Activated CD4-positive, alpha-beta T cell treated with anti-CD3 and anti-CD28 coated beads, Interleukin-2, amount 10 ng/mL, durations not matched to agents 24 days and 14 days (primary cell): ENCODE measurements at places on chromosomes 5 and 9. TPM values are rescaled to one million over a fixed set of nuclear protein-coding genes. Genes with fewer than 3 reads are reported as not detected.
A peak's percentile ranks its signal among the peaks of the same experiment; 100 is the strongest.

ODF2 gene
- 60.8 and 64.8 TPM in 2 replicates for total RNA-seq

DNA sequence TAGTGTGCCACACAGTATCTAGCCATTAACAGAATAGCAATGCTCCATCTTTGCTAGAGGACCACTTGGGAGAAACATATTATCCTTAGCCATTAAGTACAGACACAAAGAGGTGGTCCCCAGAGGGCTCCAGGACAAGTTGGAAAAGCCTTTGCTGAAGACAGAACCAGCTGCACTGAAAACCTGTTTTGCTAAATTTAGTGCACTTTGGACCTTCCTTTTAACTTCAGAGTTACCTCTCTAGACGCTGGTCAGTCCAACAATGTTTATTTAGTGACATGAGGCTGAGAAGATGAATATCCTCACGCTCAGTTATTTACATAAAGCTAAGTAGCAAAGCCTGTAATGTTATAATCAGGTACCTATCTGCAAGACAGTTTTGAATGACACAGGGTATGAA lies 265.0 kb upstream of the ZNF608 start:
- H3K27ac ChIP-seq, result no peak overlapping the region
- H3K27me3 ChIP-seq, result no peaks in the 10 kb centered on the region
- no peaks in the 10 kb centered on the region for H3K36me3 ChIP-seq
- no peak overlapping the region for H3K4me3 ChIP-seq
- DNase-seq, result no peak
- no peaks in the 10 kb centered on the region for H3K4me1 ChIP-seq

GRCh38 chr5:170095646-170096045 lies 10.1 kb upstream of the FOXI1 start:
- peaks cover 1% of the 10 kb centered on the region for H3K4me1 ChIP-seq
- no peak overlapping the region for H3K4me3 ChIP-seq
- no peak for DNase-seq
- H3K27me3 ChIP-seq, result peaks cover 5% of the 10 kb centered on the region
- no peak overlapping the region for H3K27ac ChIP-seq

DNA sequence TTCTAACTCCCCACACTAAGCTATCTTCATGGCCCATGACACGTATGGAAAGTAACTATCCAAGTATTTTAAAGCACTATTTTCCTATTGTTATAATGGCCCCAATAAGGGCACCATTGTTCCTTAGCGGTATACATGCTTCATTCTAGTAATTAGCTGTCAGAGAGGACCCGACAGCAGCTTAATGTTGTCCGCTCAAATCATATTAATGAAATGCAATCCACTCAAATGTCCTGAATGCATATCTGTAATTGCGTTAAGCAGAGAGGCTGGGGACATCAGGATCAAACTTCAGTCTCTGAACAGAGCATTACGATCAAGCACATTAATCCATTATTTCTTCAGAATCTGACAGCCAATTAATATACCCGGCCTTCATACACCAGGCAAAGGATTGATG lies 139.7 kb downstream of the CRB2 start:
- DNase-seq, result no peak
- no peaks in the 10 kb centered on the region for H3K4me1 ChIP-seq
- no peaks in the 10 kb centered on the region for H3K27me3 ChIP-seq
- H3K27ac ChIP-seq, result no peak overlapping the region
- no peaks in the 10 kb centered on the region for H3K36me3 ChIP-seq
- no peak overlapping the region for H3K4me3 ChIP-seq

- H3K27me3 ChIP-seq, result peaks cover 38% of the 10 kb centered on the region
- peak; percentile 75 for DNase-seq
- H3K4me3 ChIP-seq, result peak overlapping the region; percentile 80
- H3K4me1 ChIP-seq, result peaks cover 16% of the 10 kb centered on the region
- H3K27ac ChIP-seq, result no peak overlapping the region
- H3K36me3 ChIP-seq, result no peaks in the 10 kb centered on the region
These were observed 99.8 kb downstream of the EFNA5 start for GRCh38 chr5:107570805-107571531.

OLFML2A gene
- not detected in 2 replicates for total RNA-seq

GRCh38 chr5:120464627-120465435 lies 731 bp downstream of the PRR16 start:
- DNase-seq, result peak; percentile 56
- H3K36me3 ChIP-seq, result no peaks in the 10 kb centered on the region
- peaks cover 9% of the 10 kb centered on the region for H3K4me1 ChIP-seq

DNA sequence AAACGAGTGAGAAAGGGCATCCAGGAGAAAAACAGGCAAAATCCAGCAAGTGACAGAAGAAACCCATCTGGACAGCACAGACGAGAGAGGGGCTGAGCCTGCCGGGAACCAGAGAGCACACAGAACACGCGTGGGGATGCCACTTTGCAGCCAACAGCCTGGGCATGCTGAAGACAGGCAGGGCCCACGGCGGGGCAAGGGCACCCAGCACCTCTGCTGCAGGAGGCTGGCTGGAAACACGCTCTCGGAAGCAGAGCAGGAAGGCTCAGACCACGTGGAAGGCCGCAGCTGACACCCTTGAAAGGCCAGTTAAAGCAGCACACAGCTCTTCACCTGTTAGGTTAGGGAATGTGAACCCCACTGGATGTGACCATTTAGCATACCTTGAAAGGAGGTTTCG lies 76.1 kb downstream of the SECISBP2 start:
- peak overlapping the region; percentile 8 for H3K27ac ChIP-seq
- peaks cover 87% of the 10 kb centered on the region for H3K36me3 ChIP-seq
- H3K4me1 ChIP-seq, result peaks cover 10% of the 10 kb centered on the region
- no peaks in the 10 kb centered on the region for H3K27me3 ChIP-seq

SLC22A4 gene
- total RNA-seq, result 1.1 and 2.1 TPM in 2 replicates
